GM04504 (cell line): ENCODE measurements at places on chromosomes 5 and 9.

DNA sequence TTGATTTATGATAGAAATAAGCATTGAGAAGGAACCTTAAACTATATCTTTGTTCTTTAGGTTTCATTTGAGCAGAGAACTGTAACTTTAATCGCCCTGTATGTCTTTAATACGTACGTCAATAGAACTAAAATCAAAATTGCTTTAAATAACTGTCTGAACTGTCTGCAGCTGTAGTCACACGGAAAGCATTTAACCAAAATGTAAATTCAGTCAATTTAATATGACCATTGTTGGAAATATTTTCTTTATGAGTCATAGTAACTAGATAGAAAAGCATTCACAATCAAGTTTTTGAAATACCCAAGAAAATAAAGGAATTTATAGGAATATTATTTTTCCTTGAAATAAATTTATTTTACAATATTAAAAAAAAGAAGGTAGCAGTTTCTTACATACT is 157.1 kb upstream of the CDH6 start:
- no peak for DNase-seq

- DNase-seq = no peak
Measured at GRCh38 chr9:35482071-35482470, 7.8 kb upstream of the RUSC2 start.

DNA sequence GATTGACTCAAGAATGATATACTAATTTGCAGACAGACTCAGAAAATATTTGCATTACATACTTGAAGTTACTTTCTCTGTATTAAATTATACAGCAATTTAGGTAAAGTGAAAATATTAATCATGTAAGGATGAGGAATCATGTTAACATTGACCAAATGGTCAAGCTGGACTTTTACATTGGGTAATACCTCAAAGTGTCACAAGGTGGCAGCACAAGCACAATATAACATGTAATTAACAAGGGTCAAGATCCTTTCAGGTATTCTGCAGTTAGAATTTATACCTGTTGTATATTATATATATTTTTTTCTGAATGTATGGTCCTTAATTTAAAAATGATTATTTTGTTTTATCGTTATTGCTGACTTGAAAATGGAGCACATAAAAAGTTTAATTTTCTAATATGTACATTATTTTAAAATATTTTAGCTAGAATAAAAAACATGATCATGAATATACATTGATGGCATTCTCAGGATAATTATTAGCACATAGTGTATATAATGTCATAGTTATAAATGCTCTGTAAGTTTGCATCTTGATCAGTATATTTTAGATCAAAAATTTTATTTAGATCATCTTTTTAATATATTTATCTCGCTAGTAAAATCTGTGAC is 8.6 kb downstream of the HAPLN1 start:
- DNase-seq = no peak

GRCh38 chr9:131905144-131905543 is 165.3 kb upstream of the RAPGEF1 start:
- no peak for DNase-seq

DNA sequence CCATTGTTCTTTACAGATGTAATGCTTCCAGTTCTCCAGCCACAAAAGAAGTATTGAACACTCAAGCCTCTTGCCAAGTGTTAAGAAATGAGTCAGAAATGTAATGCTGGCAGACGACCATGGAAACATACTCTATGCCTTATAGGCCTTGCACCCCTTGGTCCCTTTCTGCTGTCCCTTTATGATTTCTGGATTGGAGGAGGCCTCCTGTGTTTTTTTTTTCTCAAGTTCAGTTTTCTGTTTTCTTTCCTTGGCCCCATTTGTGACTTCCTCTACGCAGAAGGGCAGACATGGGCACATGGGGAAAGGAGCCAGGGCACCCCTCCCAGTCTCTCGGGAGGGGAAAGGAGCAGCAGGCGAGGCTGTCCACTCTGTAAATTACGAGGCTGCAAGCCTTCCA is 53.4 kb downstream of the SNX18 start:
- no peak for DNase-seq

DNA sequence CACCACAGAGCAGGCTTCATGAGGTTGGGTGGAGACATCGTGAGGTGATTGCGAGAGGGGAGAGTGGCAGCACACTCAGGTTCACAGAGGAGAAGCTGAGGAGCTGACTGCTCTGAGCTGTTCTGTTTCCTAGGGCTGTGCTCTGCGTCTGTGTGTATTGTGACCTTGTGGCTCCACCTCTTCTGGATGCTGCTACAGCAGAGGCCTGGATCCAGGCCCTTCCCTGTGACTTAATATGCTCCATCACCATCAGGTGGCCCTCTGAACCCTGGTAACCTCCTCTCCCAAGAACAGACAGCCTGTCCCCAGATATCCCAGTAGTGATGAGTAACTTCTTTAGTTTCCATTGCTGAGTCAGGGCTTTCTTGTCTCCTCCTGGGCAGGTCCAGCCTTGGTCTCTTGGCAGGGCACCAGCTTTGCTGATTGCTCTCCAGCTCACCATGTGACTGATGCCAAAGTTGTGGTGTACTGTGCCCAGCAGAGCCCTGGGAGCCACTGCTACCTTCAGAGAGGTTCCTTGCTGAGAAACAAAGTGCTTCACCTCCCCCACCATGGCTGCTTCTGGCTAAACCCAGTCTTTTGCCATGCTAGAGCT is 212.8 kb upstream of the CHD1 start:
- DNase-seq = no peak

DNA sequence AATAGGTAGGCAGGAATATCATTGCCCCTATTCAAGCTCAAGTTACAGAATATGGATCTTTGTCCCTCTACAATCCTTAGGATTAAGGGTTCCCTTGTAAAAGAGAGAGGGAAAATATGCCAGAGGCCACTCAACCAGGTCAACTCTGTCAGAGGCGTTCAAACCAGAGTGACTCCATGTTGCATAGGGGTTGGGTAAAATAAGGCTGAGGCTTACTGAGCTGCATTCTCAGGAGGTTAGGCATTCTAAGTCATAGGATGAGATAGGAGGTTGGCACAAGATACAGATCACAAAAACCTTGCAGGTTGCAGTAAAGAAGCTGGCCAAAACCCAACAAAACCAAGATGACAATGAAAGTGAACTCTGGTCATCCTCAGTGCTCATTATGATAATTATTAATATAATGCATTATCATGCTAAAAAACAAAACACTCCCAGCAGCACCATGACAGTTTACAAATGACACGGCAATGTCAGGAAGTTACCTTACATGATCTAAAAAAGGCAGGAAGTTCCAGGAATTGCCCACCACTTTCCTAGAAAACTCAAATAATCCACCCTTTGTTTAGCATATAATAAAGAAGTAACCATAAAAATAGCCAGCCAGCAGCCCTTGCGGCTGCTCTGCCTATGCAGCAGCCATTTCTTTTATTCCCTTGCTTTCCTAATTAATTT is 64.8 kb downstream of the ERP44 start:
- DNase-seq = no peak

DNA sequence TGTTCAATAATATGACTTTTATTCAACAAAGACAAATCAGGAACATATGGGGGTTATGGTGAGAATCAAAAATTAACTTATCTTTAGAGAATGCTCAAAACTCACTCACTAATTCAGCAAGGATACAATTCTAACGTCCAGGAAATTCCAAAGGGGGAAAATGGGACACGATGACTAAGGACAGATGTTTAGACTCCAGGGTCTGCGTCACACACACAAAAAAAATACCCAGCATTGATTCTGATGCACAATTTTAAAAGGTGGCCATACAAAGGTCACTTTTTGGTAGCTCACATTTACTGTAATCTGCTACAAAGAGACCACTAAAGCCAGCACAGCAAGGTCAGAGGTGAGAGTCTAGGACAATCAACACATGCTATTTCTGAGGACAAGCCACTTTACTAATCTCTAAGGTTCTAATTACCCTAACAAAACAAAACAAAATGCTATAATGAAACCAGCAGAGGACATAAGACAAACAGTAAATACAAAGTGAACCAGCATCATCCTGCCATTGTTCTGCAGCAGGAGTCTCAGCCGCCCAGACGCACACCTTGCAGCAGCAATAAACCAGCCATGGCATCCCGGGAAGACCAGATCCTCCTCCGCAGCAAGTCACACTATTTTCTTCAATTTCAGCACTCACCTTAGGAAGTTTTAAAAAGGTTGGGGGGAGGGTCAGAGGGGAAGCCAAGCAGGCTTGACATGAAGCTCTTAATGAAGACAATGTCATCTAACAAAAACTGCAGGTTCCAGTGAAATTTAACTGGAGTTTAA is 57.8 kb downstream of the TTC39B start:
- peak; percentile 28 for DNase-seq

- no peak for DNase-seq
Measured at GRCh38 chr5:90344689-90345088, 64.9 kb downstream of the CETN3 start.

DNA sequence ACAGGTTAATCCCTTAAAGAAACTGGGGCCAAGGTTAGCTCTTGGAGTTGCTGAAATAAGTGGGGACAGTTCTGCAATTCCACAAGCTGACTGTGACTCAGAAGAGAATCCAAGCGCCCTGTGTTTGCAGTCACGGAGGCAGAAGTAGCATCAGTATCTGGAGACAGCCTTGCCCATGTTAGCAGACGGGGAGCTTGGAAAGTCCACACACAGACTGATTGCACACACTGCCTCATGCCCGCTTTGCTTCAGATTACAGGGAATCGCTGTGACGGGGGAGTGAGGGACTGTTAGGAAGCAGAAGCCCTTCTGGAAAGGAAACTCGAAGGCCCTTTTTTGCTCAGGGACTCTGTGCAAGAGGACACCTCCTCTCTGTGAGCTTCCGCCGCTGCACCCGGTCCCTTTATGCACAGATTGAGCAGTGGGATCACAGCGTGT is 30.9 kb upstream of the PPP1R26 start:
- no peak for DNase-seq

DNA sequence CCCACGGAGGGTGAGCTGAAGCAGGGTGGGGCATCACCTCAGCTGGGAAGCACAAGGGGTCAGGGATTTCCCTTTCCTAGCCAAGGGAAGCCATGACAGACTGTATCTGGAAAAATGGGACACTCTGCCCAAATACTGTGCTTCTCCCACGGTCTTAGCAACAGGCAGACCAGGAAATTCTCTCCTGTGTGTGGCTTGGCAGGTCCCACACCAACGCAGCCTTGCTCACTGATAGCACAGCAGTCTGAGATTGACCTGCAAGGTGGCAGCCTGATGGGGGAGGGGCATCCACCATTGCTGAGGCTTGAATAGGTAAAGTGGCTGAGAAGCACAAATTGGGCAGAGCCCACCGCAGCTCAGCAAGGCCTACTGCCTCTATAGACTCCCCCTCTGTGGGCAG is 23.2 kb downstream of the RAB3C start:
- no peak for DNase-seq

GRCh38 chr5:155101697-155102096 is 88.1 kb downstream of the KIF4B start:
- no peak for DNase-seq

DNA sequence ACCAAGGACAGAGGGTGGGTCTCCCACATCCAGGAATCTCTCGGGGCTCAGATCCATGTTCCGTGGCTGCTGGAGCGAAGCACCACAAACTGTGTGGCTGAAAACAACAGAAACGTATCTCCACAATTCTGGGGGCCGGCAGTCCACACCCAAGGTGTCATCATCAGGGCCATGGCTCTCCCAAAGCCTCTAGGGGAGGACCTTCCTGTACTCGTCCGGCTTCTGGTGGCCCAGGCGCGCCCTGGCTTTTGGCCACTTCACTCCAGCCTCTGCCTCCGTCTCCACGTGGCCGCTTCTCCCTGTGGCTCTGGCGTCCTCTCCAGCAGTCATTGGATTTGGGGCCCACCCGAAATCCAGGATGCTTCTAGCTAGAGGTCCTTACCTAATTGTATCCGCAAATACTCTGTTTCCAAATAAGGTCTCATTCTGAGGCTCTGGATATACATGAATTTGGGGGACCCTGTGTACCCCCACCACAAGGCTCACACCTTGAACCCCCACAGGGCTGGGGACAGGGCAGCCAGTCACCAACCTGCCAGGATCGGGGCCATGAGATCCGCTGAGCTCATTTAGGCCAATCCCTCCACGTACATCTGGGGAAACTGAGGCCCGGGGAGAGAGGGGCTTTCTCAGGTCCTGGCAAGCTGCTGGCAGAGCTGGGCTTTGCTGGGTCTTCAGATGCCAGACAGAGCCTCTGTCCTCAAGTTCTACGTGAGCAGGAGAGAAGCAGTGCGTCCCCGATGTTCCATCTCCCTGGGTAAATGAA is 158.2 kb downstream of the OLFM1 start:
- no peak for DNase-seq

GRCh38 chr5:179054036-179054785 is 6.0 kb upstream of the ZNF354C start:
- DNase-seq = no peak

- no peak for DNase-seq
Measured at GRCh38 chr5:1445689-1446601, 705 bp upstream of the SLC6A3 start.

- peak; percentile 27 for DNase-seq
Measured at GRCh38 chr5:54404568-54404967, 50.9 kb upstream of the HSPB3 start.

- DNase-seq = no peak
Measured at GRCh38 chr5:179261301-179262125, 83.7 kb downstream of the ADAMTS2 start.

- DNase-seq = no peak
Measured at GRCh38 chr5:86880344-86880743, 262.6 kb downstream of the COX7C start.

DNA sequence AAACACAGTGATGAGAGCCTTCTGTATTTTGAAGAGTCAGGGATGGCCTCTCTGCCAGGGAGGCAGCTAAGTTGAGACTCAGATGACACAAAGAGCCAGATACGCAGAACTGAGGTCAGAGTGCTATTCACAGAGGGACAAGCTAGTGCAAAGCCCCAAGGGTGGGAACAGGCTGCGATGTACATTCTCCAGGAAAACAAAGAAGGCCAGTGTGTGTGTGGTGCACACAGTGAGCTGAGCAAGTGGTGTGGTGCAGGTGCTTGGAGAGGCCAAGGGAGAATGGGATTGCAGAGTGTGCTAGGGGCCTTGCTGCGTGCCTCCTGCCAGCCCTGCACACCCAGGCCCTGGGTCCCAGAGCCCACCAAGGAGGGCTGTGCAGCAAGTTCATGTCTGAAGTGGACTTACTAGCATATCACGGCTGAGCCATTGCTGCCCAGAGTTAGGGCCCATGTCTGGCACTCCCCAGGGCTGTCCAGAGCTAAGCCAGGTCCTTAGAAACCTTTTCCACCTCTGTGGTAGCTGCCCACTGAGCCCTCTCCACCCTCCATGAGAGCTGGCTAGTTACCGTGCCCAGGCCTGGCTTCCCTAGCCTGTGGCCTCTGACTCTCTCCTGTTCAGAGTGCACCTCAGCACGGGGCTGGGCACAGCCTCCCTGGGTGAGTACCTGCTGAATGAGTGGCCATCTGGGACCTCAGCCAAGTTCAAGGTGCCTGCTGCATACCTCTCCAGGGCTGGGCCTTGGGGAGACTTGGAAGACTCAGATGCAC is 9.3 kb downstream of the SLC25A48 start:
- DNase-seq = no peak

GRCh38 chr9:134338394-134339182 is 12.3 kb downstream of the RXRA start:
- no peak for DNase-seq

- DNase-seq = no peak
Measured at GRCh38 chr5:133421394-133421793, 190.9 kb downstream of the FSTL4 start.

- DNase-seq = peak; percentile 13
Measured at GRCh38 chr9:105973951-105974351, 279.6 kb downstream of the TMEM38B start.
